ENCODE measurements at places on chromosomes 5 and 9.
A peak's percentile ranks its signal among the peaks of the same experiment; 100 is the strongest.

GRCh38 chr9:26513730-26514129 lies 378.9 kb downstream of the CAAP1 start:
- DNase-seq, result no peak

DNA sequence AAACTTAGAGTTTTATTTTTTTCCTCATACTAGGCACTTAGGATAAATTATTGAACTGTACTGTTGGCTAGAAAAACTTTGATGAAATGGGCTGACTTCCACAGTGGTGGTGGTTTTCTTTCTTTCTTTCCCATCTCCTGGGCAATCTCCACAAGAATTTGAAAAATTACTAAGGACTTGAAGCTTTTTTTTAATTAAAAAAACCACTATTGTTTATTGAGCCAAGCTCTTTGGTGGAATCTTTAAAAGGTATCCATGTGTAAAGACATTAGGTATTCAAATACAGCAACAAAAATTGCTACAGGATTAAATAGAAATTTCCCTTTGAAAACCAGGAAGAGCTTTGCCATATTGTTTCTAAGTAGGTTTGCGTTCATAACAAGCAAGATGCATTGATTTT lies 14.1 kb downstream of the MARCHF6 start:
- DNase-seq, result no peak

DNA sequence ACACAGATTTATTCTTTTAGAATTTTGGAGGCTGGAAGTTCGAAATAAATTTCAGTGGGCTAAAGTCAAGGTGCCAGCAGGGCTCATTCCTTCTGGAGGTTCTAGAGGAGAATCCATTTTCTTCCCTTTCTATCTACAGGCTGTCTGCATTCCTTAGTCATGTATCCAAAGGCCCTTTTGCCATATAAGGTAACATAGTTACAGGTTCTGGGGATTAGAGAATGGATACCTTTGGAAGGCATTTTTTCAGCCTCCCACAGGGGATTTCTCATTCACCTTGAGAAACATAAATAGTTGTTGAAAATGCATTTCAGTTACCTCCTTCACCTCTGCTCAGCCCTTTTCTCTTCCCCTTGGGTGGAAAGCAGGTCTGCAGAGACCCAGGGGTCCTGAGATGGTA lies 280.0 kb upstream of the MAP3K1 start:
- no peak for DNase-seq

GRCh38 chr9:73682789-73683188 lies 531.1 kb downstream of the ANXA1 start:
- no peak for DNase-seq

GRCh38 chr9:15370466-15371447 lies 51.9 kb upstream of the SNAPC3 start:
- no peak for DNase-seq

DNA sequence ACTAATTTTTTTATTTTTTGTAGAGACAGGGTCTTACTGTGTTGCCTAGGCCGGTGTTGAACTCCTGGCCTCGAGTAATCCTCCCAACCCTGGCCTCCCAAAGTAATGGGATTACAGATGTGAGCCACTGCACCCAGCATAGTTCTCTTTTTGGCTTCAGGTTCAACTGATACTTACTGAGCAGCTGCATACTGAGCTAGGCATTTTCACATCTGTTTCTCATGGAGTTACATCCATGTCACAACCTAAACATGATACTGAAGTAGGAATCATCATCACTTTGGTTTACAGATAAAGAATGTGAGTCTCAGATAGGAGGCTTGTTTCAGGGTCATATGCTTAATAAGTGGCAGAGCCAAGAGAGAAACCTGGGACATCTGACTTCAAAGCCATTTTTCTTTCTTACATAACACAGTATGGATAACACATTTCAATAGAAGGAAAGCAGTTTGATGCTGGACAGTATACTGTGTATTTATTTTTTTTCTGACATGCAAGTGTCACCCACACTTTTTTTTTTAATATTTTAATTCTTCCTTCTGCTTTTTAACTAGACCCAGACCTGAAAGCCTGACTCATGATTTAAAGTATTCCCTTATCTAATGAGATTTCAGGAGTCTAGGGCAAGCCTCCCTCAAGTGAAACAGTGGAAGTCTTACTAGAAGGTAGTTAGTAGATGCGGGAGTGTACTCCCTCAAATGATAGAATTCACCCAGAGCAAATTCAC lies 90.8 kb downstream of the HACD4 start:
- no peak for DNase-seq

GRCh38 chr9:83649080-83649479 lies 26.1 kb downstream of the IDNK start:
- peak; percentile 41 for DNase-seq

DNA sequence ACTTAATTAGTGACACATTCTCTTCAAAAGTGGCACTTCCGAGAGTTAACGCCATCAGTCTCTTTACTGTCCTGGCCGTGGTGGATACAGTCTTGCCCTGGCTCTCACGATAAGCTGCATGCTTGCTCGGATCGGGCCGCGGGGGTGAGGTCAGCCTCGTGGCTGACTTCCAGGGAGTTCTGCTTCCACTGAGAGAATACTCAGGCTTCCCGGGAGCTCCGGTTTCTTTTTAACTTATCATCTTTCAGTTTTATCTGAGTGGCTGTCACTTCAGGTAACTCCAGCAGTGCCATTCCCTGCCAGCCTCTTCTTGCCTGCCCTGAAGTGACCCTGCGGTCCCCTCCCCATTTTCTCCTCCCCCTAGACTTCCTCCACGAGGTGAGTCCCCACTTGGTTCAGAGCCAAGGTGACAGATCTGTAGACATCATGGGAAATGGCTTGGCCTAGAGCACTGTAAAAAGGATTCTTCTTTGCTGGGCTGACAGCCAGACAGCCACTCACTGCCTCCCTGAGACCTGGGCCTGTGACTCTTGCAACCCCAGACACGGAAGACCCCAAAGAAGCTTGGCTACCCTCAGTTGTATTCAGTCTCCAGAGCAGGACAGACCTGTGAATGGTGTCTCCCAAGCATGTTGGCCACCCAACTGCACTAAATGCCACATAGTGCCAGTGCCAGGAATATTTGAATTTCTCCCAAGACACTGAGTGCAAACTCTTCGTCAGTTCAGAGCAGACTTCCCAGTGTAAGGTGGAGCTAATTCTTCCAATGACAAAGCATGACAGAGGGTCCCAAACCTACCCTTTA lies 95.1 kb downstream of the DAPK1 start:
- DNase-seq, result no peak

DNA sequence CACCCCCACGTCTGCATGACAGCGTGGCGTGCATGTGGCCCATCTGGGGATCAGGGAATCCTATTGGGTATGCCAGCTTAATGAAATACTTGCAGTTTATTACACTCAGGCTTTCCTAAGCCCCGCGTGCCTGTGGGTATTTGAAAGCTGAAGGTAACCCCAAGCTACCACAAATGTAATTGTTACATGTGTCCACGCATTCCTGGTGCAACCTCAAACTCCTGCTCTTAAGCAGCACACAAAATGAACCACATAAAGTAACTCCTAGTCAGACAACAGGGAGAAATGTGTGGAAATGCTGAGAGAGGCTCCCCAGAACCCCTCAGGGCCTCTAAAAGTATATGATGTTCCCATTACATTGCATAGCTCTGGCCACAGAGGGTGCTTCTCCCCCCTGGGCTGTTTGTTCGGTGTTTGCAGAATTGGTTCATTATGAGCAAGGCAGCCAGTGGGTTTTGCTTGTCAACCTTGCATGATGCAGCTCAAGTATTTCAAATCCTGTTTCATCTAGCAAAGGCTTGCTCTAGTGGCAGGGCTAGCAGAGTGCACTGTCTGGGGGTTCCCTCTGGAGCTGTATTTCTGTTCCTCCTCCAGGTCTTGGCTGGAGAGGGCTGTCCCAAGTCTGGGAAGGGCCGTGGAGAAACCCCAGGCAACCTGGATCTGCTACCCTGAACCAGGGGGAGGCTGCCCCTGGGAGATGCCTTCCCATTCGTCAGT lies 1.8 kb upstream of the DCANP1 start:
- no peak for DNase-seq

- no peak for DNase-seq
Measured at GRCh38 chr9:112532427-112532826, 45.8 kb downstream of the KIAA1958 start.

GRCh38 chr5:169301386-169301934 lies 521 bp upstream of the SLIT3 start:
- no peak for DNase-seq

DNA sequence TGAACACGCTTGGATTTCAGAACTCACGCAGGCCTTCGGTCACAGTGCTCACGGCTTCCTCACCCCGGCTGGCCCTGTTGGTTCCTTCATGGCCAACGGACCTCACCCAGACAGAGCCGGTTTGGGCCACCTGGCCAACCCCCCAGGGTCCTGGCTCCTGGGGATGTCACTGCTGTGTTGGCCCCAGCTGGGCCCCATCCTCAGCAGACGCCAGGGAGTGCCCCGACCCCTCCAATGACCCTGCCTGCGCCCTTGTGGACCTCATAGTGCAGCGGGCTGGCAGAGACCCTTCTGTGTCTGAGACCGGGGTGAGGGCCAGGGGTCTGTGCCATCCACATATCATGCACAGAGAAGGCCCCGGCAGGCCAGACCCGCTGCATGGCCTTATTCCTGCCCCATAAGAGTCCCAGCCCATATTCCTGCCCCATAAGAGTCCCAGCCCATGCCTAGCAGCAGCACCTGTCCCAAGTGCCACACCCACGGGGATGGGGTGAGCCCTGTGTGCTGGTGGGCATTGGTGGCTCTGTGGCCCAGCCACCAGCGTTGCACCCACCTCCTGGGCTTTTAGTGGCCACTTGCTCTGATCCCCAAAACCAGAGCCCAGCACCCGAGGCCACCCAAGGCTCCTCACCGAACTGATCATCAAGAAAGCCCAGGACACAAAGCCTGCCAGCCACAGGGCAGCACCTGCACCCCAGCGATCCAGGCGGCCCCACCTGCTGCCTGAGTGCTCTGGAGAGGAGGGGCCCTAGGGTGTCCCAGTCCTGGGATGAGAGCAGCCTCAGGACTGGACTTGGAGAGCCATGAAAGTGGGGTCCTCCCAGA lies 1.3 kb upstream of the LPCAT1 start:
- DNase-seq, result no peak

DNA sequence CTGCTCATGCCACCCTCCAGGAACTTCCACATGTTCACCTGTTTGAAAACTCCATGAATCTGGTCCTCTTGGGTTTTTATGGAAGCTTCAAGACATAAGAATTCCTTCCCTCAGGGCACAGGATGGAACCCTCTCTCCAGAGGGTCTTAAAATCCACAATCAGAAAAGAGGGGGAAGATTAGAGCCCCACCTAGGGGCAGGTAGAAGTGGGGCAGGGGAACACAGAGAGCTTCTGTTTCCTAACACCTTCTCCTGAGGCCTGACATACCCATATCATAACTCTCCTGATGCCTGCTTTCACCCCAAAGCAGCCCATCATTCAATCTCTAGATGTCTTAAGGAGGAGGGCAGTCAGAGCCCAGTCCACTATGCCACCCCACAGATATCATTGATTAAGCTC lies 1087.7 kb upstream of the ARRDC3 start:
- no peak for DNase-seq

DNA sequence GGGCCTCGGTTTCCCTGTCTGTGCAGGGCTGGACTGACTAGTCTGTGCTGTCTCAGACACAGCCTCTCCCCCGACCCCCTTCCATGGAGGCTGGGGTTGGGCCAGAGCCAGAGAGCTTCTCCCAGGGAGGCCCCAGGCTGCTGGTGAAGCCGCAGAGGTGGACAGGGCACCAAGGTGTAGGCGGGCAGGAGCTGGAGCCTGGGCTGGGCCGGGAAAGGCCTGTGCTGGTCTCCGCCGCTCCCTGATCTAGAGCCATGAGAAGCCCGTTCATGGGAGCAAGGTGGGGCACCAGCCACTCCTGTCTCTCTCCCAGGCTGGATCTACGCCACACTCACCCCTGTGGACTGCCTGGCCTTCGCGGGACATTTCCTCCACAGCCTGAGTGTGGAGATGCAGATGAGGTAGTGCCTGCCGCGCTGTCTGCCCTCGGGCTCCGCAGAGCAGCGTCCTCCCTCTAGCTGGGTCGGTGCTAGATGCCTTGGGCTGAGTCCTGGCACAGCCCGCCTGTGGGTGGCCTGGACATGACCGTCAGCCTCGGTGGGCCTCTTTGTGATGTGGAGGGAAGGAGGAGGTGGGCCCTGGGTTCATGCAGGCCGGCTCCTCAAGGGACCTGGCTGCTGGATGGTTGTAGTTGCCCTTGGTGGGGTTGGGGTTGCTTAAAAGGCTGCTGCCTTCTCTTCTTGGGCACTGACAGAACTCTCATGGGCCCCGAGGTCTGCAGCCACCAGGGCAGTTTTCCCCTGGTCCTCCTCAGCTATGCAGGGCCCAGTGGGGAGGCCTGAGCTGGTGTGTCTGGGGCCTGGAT lies 79.4 kb downstream of the PHF2 start:
- DNase-seq, result no peak

- no peak for DNase-seq
Measured at GRCh38 chr5:95634081-95634480, 12.5 kb upstream of the RFESD start.

DNA sequence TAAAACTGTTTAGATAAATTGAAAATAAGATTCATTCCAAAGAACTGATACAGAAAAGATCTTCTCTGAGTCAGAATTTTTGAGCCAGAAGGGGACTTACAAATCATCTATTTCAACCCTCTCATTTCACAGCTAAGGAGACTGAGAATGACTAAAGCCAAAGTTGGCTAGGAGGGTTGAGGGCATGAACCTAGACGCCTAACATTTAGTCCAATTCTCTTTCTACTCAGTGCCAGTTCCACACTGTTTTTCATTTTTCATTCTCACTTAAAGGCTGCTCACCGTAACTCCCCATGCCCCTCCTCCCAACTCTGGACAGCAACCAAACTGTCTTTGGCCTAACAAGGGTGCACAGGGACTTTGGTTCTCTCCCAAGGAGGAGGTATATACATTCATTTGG lies 364.0 kb downstream of the NDUFS4 start:
- DNase-seq, result no peak

- DNase-seq, result no peak
Measured at GRCh38 chr9:93050231-93050630, 8.3 kb upstream of the SUSD3 start.

DNA sequence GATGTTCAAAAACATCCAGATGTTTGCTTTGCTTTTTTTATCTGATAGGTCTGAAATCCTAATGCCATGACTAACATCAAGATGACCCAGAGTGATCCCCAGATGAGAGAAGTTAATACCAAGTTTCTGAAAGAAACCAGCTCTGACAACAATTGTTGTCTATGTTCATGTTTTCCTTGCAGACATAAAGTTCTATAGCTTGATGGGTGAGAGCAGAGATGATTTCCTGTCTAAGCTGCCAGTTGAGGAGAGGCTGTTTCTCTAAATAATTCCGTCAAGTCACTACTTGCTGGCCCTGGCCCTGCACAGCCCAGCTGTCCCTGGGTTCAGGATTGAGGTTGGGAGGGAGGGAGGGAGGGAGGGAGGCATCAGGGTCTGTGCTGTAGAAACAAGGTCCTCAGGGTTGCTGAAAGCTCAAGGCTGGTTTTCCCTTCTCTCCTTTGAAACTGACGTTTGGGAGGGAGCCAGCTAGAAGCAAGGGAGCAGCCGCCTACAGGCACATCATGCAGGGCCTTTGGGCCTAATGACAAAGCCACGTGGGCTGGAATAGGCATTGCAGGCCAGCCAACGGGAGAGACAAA lies 3.9 kb downstream of the SPARC start:
- no peak for DNase-seq

DNA sequence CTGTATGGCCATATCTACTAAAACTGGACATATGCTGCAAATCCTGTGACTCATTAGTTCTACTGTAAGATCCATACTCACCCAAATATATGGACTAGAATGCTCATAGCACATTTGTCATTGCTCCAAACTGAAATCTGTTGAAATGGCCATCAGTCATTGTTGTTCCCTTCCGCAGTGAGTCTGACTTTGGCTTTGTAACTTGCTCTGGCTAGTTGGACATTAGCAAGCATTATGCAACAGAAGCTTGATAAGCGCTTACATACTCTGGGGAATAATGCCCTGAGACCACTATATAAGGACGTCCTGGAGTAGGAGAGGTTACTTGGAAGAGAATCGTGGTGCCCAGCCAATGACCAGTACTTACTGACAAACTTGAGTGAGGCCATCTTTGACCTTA lies 9.0 kb downstream of the KIAA1958 start:
- DNase-seq, result no peak

Data from PC-3 (cell line).